ENCODE measurements at places on chromosomes 3 and 15.

DNA sequence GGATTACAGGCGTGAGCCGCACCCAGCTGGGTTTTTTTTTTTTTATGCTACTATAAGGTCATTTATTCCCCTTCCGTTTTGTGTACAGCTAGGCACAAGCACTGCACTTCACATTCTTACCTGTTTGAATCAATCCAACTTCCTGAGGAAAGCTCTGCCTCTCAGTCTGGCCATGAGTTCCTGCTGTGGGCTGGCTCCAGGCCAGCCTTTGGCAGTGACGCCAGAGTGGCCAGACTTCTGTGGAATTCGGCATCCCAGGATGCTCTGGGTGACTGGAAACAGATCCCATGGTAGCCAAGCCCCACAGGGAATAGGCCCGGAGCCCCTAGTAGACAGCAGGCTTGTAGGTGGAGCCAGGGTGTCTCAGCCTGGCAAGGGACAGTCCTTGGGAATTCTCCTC, 21.5 kb upstream of the TIMP4 start:
- DNase-seq, result peak; percentile 68

DNA sequence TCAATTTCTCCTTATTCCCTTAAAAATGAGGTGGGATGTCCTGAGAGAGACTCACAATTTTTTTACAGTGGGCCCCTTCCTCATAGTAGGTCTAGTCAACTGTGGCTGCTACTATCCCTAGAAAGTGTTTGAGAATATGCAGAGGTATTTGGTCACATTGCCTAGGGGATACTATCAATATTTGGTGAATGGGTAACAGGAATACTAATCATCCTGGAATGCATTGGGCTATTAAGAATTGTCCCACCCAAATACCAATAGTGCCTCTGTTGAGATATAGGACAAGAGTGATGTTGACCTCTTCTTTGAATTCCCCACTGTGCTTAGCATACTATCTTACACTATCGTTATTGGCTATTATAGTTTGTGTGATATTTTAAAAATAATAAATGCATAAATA, 389.4 kb downstream of the DIPK2A start:
- no peak for DNase-seq

GRCh38 chr3:53989946-53990345, 98.3 kb upstream of the SELENOK start:
- no peak for DNase-seq

GRCh38 chr15:94324835-94325767, 93.7 kb downstream of the MCTP2 start:
- DNase-seq, result no peak

- DNase-seq, result peak; percentile 98
Measured at GRCh38 chr3:36677331-36678007, 86.9 kb downstream of the DCLK3 start.

- peak; percentile 38 for DNase-seq
Measured at GRCh38 chr3:140850210-140850955, 91.3 kb upstream of the SLC25A36 start.

- no peak for DNase-seq
Measured at GRCh38 chr15:89201465-89202005, 19.8 kb downstream of the RLBP1 start.

DNA sequence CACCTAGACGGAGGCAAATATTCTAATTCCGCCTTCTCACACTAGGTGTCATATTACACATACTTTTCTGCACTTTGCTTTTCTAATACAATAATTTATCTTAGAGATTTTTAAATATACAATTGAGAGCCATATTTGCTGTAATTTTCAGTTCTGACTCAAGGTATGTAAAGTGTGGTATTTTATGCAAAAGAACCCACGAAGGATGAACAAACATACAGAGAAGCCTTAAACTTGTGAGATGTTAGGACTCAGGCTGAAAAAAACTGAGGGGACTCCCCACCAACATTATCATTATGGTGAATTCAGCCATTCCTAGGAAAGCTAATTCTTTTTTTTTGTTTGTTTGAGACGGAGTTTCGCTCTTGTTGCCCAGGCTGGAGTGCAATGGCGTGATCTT, 9.6 kb downstream of the ZBTB11 start:
- DNase-seq, result no peak

GRCh38 chr15:58159827-58160386, 21.7 kb downstream of the AQP9 start:
- no peak for DNase-seq

DNA sequence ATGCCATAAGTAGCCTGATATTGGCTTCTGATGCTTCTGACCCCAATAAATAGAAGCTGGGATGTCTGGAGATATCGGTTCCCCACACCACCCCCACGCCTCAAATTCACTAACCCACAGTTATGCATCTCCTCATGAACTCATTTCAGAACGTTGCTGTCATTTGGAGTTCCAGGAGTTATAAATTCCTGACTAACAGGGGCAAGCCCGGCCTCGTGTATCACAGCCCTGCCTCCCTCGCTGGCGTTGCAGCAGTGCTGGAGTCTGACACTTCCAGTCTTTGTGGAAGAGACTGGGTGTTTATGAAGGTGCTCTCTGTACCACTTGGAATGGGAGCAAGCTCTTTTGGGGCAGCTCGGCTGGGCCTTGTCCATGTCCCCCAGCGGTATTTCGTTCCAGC, 101.0 kb downstream of the ANP32A start:
- DNase-seq, result no peak

GRCh38 chr3:111829023-111829422, 30.0 kb upstream of the PHLDB2 start:
- DNase-seq, result no peak

DNA sequence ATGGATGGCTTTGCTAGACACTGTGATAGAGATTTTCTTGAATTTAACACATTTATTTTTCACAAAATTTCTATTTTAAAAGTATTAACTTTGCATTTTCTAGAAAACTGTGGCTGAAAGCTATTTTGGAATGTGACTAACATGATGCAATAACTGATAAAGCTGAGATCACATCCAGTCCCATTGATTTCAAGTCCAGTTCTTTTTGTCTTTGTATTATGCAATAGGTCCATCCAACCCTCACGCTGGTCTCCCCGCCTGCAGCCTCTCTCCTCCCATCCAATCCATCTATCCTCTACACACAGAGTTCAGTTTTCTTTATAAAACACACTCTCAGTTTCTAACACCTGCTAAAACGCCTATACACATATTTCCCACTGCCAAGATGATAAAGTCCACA, 178.8 kb downstream of the CNTN3 start:
- DNase-seq, result no peak

DNA sequence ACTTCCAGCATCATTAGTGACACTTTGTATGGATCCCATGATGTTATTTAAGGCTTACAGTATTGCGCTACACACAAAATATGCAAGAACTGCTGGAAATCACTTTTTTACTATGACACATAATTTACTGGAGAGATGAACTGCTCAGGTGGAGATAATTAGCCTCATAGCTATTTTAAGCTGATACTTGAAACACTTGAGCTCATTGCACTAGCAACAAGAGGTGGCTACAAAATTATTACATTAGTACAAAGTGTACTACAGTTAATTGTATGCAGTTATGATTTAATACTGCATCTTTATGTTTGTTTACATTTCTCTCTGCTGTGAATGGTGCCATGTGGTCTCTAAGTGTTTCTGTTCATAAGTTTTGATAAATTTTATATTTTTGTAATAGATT, 6.5 kb upstream of the LZTFL1 start:
- DNase-seq, result no peak

DNA sequence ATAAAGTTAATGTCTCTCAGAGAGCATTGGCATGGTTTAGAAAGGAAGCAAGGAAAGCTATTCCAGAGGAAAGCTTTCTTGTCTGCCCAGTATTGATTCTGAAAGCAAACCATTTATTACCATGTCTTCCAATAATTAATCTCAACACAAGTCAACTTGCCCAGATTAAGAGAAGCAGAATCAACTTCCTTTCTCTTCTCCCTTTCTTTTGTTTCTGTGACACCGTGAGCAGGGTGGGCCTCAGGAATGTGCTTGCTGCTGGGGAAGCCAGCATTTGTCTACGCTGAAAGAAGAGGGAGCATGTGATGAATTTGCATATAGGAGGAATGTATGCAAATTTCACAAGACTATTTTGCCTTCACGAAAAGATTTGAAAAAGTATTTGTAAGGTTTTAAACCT, 368.6 kb upstream of the ROPN1 start:
- DNase-seq, result no peak

GRCh38 chr3:69738859-69739203, 433 bp upstream of the MITF start:
- no peak for DNase-seq

- no peak for DNase-seq
Measured at GRCh38 chr3:29189328-29189727, 91.5 kb upstream of the RBMS3 start.

- peak; percentile 16 for DNase-seq
Measured at GRCh38 chr15:58019503-58020376, 45.8 kb downstream of the ALDH1A2 start.

DNA sequence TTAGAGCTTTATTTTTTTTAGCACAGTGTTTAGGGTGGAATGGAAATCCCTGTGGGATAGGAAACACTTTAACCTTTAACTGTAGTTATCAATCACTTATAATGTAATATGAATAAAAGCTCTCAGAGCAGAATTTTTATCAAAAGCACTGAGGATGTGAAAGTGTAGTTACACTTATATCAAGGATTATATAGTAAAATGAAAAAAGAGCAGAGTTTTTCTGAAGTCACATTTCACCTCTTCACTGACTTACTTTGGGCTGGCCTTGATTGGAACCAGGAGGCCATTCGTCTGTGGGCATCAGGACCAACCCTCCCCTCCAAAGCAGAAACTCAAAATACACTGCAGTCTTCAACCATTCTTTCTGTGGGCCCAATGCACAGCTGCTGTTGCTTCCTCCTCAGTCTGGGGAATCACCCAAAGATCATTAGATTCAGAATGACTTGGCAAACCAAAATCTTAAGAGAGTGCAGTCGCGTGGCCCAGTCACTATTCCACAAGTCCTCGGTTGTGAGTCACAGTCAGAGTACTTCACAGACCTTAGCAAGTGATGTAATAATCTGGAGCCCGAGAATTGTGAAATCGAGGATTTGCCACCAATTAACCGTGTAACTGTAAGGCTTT, 132.6 kb upstream of the COL8A1 start:
- DNase-seq, result no peak

DNA sequence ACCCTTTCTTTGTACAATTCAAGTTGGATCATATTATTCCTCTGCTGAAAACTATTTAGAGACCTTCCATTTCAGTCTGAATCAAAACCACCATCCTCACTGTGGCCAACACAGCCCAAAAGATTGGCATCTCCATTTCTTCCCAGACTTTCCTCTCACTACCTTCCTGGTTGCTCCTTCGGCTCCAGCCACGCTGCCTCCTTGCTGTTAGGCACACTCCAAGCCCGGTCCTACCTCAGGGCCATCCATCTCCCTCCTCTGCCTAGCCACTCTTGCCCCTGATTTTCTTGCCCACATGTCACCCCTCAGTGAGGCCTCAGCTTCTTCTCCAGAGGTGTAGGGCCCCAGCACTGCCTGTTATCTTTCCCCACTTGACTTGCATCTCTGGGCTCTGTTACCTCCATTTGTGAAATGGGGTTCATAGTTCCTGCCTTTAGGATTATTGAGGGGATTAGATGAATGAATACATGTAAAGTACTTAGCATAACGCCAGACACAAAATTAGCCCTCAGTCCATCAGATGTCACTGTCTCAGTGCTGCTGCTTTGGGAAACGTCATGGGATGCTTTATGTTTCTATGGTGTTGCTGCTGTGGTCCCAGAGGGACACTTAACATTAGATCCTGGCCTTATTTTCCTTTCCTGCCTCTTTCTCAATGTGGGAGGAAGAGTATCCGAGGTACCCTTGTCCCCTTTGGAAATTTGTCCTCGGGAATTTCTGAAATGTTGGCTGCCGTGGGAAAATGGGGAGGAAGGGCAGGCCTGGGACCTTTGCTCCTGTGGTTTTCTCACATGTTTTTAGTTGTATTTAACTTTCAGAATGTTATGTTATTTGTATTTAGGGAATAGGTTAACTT, 31.3 kb downstream of the SNRK start:
- no peak for DNase-seq

DNA sequence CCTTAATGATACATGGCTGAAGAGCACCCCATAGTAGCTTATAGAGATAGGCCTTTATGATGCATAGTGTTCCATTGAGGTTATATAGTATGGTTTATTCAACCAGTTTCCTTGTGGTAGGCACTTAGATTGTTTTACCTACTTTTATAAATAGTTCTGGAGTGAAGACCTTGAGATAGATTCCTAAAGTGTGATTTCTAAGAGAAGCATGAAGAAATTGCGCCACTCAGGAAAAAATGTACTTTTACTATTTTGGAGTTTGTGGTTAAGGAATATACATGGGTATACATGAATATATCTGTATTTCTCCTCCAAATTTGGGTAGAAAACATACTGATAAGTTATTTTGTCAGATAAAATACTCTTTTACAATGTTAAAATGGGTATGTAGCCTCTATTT, 70.5 kb downstream of the CHD2 start:
- no peak for DNase-seq

DNA sequence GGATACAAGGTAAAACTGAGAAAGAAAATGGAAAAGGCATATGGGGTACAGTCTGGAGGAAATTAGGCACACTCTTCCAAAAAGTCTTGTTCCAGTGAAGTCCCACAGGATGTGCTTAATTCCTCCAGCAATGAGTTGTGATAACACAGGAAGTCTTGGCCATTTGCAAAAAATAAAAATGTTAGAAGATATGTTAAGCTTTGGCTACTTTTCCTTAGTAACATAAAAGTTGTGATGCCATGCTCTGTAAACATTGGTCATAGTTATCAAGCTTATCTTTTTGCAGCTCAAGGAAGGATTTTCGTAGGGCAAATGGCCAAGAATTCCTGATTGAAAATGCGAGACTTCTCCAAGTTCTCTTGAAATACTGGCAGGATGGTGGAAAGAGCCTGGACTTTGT, 26.4 kb downstream of the LNP1 start:
- DNase-seq, result no peak

- no peak for DNase-seq
Measured at GRCh38 chr3:9881441-9881840, 1.4 kb upstream of the CIDEC start.

DNA sequence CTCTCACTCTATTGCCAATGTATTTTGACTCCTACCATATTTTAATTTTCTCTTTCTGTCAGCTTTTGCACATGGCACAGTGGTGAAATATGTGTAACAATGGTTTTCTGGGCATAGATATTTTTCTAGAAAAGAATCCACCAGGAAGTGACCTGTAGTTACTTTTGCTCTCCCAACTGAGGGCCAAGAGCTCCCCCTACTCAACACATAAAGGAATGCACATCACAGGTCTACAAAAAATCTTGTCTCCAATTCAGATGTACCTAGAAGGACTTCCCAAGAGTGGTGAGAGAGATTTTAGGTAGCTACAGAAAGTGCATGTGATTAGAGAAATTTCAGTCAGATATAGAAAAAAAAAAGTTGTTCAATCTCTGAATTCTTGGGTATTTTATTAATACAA, 15.6 kb downstream of the CPA3 start:
- no peak for DNase-seq

DNA sequence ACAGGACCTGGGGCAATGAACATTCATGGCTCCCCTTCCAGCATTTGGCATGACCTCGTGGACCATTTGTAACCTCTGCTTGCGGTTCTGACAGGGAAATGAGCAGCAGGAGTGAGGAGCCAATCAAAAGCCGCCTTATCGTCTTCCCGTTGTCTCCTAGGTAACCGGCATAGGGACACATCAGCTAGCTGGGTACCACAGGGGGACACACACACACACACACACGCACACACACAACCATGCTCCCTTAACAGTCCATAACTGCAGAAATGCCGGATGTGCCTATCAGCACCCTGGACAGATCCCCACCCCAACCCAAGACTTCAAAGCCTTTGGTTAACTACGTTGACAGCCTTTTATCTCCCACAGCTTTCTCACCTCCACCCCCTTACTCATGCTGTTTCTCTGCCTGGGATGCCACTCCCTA, 53.4 kb upstream of the CCDC174 start:
- DNase-seq, result no peak

Data from kidney epithelial cell (primary cell).